ENCODE measurements at places on chromosomes 7 and 10.

DNA sequence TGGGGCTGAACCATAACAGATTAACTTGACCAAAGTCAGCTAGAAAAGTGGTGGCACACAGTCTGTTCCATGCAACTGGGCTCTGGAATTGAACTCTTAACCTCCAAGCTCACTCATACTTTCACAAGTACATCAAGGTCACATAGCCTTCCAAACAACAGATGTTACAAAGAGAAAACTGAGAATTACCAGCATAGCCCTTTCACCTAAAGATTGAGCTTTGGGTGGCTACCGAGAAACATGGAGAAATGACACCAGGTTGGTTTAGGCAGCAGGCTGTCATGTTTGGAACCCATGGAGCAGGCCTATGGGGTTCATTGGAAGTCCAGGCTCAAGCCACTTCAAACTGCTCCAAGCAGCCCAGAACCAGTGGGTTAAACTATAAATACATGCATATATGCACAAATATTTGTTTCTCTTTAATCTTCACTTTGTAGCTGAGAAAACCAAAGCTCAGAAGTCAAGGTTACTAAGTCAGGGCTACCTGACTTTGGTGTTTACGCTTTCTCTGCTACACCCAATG is 59.1 kb downstream of the MALSU1 start:
- DNase-seq: no peak

DNA sequence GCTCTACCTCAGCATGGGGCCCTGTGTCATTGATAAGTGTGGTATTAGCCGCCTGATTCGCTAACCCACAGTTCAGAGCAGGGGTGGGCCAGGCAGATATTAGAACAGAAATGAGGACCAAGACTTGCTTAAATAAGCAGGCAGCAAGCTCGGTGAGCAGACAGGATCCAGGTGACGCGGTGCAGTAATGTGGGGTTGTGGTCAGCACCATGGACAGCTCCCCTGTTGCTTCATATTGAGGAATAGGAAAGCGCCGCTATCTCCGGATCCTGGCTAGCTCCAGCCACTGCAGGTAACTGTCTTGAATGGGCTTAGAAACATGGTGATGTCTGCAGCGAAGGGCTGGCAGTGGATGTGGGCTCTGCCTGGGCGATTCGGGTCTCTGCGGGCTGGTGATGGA is 51.3 kb upstream of the GPR26 start:
- peak; percentile 91 for DNase-seq

GRCh38 chr7:47361746-47362215 is 220.1 kb downstream of the TNS3 start:
- no peak for DNase-seq

DNA sequence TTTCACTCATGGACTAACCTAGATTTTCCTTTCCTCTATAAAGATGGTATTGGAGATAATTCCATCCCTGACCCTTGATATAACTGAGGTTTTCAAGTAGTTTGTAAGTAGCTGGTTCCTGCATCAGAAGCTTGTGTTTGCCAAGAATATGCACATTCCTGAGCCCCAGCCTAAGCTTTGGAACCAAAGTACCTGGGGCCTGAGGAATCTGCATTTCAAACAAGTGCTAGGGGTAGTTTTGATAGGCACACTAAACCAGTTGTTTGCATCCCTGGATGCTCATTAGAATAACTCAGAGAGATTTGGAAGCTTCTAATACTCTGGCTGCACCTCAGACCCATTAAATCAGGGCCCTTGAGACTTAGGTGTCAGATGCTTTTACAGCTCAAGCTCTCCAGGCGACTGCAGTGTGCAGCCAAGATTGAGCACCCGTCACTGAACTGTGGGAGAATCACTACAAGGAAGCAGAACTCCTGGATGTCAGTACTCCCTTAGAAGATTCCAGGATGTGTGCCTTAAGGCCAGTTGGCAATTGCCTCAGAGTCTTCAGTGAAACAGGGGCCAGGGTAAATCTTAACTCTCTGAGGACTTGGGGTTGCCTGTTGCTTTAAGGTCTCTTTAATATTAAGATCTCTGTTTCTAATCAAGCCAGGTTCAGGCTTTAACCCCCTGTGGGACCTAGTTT is 565.0 kb downstream of the REEP3 start:
- peak; percentile 17 for DNase-seq

- peak; percentile 29 for DNase-seq
These were observed 624.5 kb downstream of the PARD3 start for GRCh38 chr10:34190580-34190979.

GRCh38 chr10:79477456-79477855 is 32.0 kb upstream of the ZCCHC24 start:
- no peak for DNase-seq

- no peak for DNase-seq
These were observed 166.7 kb downstream of the CDCA7L start for GRCh38 chr7:21778953-21779352.
